ENCODE measurements at places on chromosomes 1 and 21. TPM values are rescaled to one million over a fixed set of nuclear protein-coding genes. Genes with fewer than 3 reads are reported as not detected.

Gene GABRD
- total RNA-seq, result 0.27 TPM

Gene RSPO1
- 0.08 TPM for total RNA-seq

Gene OLFML2B
- 0.40 TPM for total RNA-seq

Gene RUNX3
- total RNA-seq, result 6.2 TPM

Gene PAFAH2
- total RNA-seq, result 7.3 TPM

Gene ZNF695
- 3.4 TPM for total RNA-seq

Gene GDAP2
- total RNA-seq, result 7.4 TPM

Gene FAM72A
- total RNA-seq, result 9.0 TPM

All from A549 treated with DMSO at 1 μM for 4 hours (cell line).